ENCODE measurements at places on chromosomes 3 and 15.

DNA sequence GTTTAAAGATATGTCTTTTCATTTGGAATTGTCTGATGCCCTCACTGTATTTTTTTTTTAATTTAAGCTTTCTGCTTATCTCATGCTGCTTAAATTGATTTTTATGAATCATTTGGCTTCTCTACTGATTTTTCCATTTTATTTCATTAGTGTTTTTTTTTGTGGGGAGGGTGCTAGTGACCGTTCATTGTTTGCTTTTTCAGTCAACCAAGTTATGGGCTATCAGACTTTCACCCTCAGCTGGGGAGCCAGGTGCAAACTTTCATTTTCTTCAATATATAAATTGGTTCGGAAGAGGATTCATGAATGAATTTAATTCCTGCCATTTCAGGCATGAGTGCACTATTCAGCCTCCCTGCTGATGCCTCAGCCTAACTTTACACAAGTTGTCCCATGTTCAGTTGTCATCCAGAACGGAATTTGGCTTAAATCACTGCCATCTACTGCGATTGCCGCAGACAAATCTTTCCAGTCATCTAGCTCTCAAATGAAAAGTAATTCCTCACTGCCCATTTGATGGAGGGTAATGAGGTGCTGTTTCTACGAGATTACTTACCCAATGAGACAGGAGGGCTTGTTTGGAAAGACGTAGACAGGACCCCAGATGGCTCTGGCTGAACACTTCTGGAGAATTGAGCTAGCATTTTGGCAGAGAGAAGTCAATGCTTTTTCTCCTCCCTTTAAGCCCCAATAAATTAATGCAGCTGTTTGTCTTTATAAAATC is 89.9 kb upstream of the RORA start:
- DNase-seq: no peak

DNA sequence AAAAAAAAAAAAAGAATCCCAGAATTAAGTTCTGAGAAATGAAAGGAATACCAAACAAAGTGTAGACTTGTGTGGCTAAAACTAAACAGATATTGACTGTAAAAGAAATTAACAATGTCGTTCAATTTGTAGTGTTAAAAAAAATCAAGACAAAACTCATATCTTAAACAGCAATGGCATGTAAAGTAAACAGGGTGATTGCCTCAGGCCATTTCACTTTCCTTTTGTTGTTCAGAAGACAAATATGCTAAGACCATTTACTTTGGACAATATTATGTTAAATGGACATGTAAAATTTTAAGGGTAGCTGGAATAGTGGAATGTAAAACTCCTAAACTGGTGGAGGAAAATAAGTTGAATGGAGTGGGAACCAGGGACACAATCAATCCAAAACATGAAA is 139.1 kb downstream of the RTP4 start:
- DNase-seq: no peak

DNA sequence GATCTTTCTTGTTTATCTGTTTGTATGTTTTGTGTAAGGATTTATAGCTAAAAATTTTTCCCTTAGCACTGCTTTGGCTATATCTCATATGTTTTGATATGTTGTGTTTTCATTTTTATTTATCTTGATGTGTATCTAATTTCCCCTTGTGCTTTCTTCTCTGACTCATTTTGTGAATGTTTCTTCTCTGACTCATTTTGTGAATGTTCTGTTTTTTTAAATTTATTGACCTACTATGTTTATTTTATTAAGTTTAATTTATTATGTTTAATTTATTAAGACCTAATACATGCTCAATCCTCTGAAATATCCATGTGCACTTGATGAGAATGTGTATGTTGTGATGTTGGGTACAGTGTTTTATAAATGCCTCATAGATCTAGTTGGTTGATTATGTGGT is 793.5 kb upstream of the CADM2 start:
- no peak for DNase-seq

- DNase-seq: no peak
Measured at GRCh38 chr15:80844011-80844732, 65.0 kb downstream of the CEMIP start.

GRCh38 chr15:92831655-92832328 is 68.3 kb upstream of the CHD2 start:
- peak; percentile 83 for DNase-seq
